Stimulated activated CD4-positive, alpha-beta T cell treated with anti-CD3 and anti-CD28 coated beads, Interleukin-2, amount 100 ng/mL, for 48 hours (primary cell): ENCODE measurements at places on chromosomes 13 and 19.

GRCh38 chr19:41845051-41845590 is 279 bp downstream of the DMRTC2 start:
- no peak for DNase-seq

- DNase-seq: no peak
Observed at GRCh38 chr13:33174931-33175330, 110.6 kb downstream of the STARD13 start.

- no peak for DNase-seq
Observed at GRCh38 chr13:77002590-77003190, 10.8 kb downstream of the CLN5 start.

- no peak for DNase-seq
Observed at GRCh38 chr13:90336507-90336906, 1011.0 kb upstream of the MIR17HG start.
